ENCODE measurements at places on chromosomes 5 and 9. TPM values are rescaled to one million over a fixed set of nuclear protein-coding genes. Genes with fewer than 3 reads are reported as not detected.

Gene ST6GALNAC4
- 28.5 TPM for total RNA-seq

Gene HRCT1
- total RNA-seq = 9.0 TPM

- DNase-seq = no peak
These were observed 15.5 kb downstream of the PCDHB15 start for GRCh38 chr5:141260458-141261237.

GRCh38 chr9:22098643-22099332 lies 89.7 kb upstream of the CDKN2B start:
- DNase-seq = no peak

All from left ventricle myocardium superior (tissue), 1 donor.